Smooth muscle cell of bladder (primary cell): ENCODE measurements at places on chromosomes 13 and 19. TPM values are rescaled to one million over a fixed set of nuclear protein-coding genes. Genes with fewer than 3 reads are reported as not detected.

C1QTNF9B gene
- 0.28 TPM in 2 replicates for total RNA-seq

KCNC3 gene
- 0.09 TPM in 1 of 2 replicates, not detected in the other for total RNA-seq

FPR2 gene
- not detected in 2 replicates for total RNA-seq

CABP5 gene
- not detected in 2 replicates for total RNA-seq

APLP1 gene
- total RNA-seq, result 1.7 and 3.9 TPM in 2 replicates
